ENCODE measurements at places on chromosomes 11 and 22. TPM values are rescaled to one million over a fixed set of nuclear protein-coding genes. Genes with fewer than 3 reads are reported as not detected.

The NUDT22 gene
- total RNA-seq = 58.7 TPM

The MPZL3 gene
- total RNA-seq = 6.9 TPM

The OR51I1 gene
- total RNA-seq = not detected

The POU2AF3 gene
- 3.4 TPM for total RNA-seq

The HTR3A gene
- total RNA-seq = not detected

The HBG1 gene
- total RNA-seq = not detected

The PTPRCAP gene
- 1.3 TPM for total RNA-seq

The HIPK3 gene
- total RNA-seq = 61.5 TPM

The NXPE2 gene
- not detected for total RNA-seq

The CSRP3 gene
- not detected for total RNA-seq

The SLC25A45 gene
- total RNA-seq = 2.9 TPM

The CABP4 gene
- 25.4 TPM for total RNA-seq

The CHRM1 gene
- total RNA-seq = not detected

The SAA4 gene
- total RNA-seq = 2.6 TPM

The IRAG1 gene
- total RNA-seq = not detected

The MMP11 gene
- total RNA-seq = 2.0 TPM

The TMEM132A gene
- 105 TPM for total RNA-seq

The CYP2D6 gene
- 10.7 TPM for total RNA-seq

The CRYBB2 gene
- not detected for total RNA-seq

The ADM2 gene
- 10.2 TPM for total RNA-seq

The SLC6A5 gene
- total RNA-seq = not detected

The KCNK4 gene
- total RNA-seq = not detected

The MAPK8IP1 gene
- 4.9 TPM for total RNA-seq

The CEP126 gene
- 3.8 TPM for total RNA-seq

The ABCG4 gene
- total RNA-seq = not detected

The PRCP gene
- total RNA-seq = 22.0 TPM

The ENTHD1 gene
- total RNA-seq = not detected

The FAM180B gene
- total RNA-seq = not detected

The ZNF70 gene
- total RNA-seq = 6.5 TPM

The OR8A1 gene
- total RNA-seq = not detected

The ATP5MG gene
- total RNA-seq = 145 TPM

The TP53AIP1 gene
- 0.78 TPM for total RNA-seq

The PNPLA3 gene
- total RNA-seq = 9.5 TPM

The DBX1 gene
- total RNA-seq = not detected

The ZP1 gene
- total RNA-seq = not detected

The GSTP1 gene
- total RNA-seq = 838 TPM

The PHETA2 gene
- total RNA-seq = 1.3 TPM

The TESMIN gene
- total RNA-seq = 9.7 TPM

The SLC5A1 gene
- 8.6 TPM for total RNA-seq

The CHRNA10 gene
- total RNA-seq = 6.5 TPM

The MAP6 gene
- total RNA-seq = not detected

The TST gene
- 64.7 TPM for total RNA-seq

The ANO5 gene
- total RNA-seq = 4.3 TPM

The UBQLNL gene
- 0.14 TPM for total RNA-seq

The DEUP1 gene
- total RNA-seq = not detected

The FREY1 gene
- 2.1 TPM for total RNA-seq

The CEND1 gene
- total RNA-seq = not detected

The XKR3 gene
- not detected for total RNA-seq

The CNIH2 gene
- total RNA-seq = 3.5 TPM

The KCNJ1 gene
- total RNA-seq = not detected

The SPI1 gene
- total RNA-seq = not detected

Measured in Calu3 (cell line).